ENCODE measurements at places on chromosomes 7 and 10. TPM values are rescaled to one million over a fixed set of nuclear protein-coding genes. Genes with fewer than 3 reads are reported as not detected.

The MBLAC1 gene
- total RNA-seq = 5.7 TPM

The DNAH11 gene
- 0.91 TPM for total RNA-seq

GRCh38 chr10:132425029-132425756, 28.2 kb downstream of the PWWP2B start:
- no peaks in the 10 kb centered on the region for H3K27me3 ChIP-seq
- no peak overlapping the region for H3K4me3 ChIP-seq
- peaks cover 36% of the 10 kb centered on the region for H3K4me1 ChIP-seq
- H3K27ac ChIP-seq = no peak overlapping the region

The ZNF775 gene
- 7.7 TPM for total RNA-seq

The VWC2 gene
- total RNA-seq = not detected

GRCh38 chr10:74437822-74438221, 286.8 kb downstream of the ADK start:
- no peaks in the 10 kb centered on the region for H3K27me3 ChIP-seq
- DNase-seq = no peak
- peaks cover 13% of the 10 kb centered on the region for H3K36me3 ChIP-seq
- H3K4me1 ChIP-seq = peaks cover 3% of the 10 kb centered on the region

The TMEM140 gene
- 12.7 TPM for total RNA-seq

GRCh38 chr10:95431900-95432342, 129.2 kb downstream of the SORBS1 start:
- peaks cover 7% of the 10 kb centered on the region for H3K27me3 ChIP-seq
- no peak overlapping the region for H3K27ac ChIP-seq
- H3K4me1 ChIP-seq = no peaks in the 10 kb centered on the region

- no peak overlapping the region for H3K4me3 ChIP-seq
- no peaks in the 10 kb centered on the region for H3K27me3 ChIP-seq
Observed at GRCh38 chr10:66934711-66935110, 8.9 kb downstream of the LRRTM3 start.

The CYP2C19 gene
- not detected for total RNA-seq

The ANKRD30A gene
- total RNA-seq = not detected

GRCh38 chr10:70744617-70745143, 40.5 kb downstream of the TBATA start:
- peaks cover 2% of the 10 kb centered on the region for H3K27me3 ChIP-seq
- H3K27ac ChIP-seq = peak overlapping the region; percentile 53

GRCh38 chr7:102912742-102913141, at the start of gene LRRC17:
Gene LRRC17 (plus strand): TSS chr7:102913000. CDS start chr7:102933914, 20,914 bp downstream.
- no peak for DNase-seq
- H3K36me3 ChIP-seq = no peaks in the 10 kb centered on the region
- no peaks in the 10 kb centered on the region for H3K27me3 ChIP-seq

DNA sequence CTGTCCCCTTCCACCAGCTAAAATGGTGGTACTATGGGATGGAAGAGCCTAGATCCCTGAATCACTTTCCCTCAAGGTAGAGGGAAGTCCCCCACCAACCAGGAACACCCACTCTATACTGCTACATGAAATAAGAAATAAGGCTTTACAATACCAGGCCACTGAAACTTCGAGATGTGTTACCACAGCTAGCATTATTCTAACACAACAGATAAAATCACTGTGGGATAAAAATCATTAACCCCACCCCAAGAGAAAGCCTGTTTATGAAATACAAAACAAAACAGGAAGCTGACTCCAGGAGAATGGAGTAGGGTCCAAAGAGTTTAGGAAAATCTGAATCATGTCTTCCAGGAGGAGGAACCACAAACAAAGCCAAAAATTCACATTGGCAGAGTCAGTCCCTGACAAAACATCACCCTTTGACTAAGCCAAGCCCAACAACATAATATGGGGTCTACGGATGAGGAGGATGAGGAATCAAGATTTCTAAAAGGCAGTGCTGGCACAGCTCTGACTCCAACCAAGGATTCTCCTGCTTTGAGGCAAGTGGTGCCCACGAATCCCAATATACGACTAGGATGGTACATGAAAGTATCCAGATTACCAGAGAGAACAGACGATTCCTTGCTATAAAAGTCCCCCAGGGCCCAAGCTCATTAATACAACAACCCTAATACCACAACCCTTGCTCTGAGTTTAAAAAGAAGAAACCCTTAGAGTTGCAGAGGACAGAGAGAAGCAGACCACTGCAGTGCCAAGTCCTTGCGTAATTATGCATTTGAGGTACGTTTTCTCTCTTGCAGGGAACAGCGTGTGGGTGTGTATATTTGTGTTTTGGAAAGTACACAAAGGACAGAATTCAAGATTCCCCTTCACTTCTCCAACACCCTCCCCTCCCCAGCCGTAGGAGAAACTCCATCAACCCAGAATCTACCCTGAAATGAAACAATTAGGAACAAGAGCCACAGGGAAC, 23.7 kb downstream of the XPNPEP1 start:
- H3K27ac ChIP-seq = peak overlapping the region; percentile 48
- H3K4me3 ChIP-seq = no peak overlapping the region
- peaks cover 72% of the 10 kb centered on the region for H3K36me3 ChIP-seq
- H3K4me1 ChIP-seq = peaks cover 55% of the 10 kb centered on the region
- no peaks in the 10 kb centered on the region for H3K27me3 ChIP-seq

The FEZF1 gene
- total RNA-seq = not detected

DNA sequence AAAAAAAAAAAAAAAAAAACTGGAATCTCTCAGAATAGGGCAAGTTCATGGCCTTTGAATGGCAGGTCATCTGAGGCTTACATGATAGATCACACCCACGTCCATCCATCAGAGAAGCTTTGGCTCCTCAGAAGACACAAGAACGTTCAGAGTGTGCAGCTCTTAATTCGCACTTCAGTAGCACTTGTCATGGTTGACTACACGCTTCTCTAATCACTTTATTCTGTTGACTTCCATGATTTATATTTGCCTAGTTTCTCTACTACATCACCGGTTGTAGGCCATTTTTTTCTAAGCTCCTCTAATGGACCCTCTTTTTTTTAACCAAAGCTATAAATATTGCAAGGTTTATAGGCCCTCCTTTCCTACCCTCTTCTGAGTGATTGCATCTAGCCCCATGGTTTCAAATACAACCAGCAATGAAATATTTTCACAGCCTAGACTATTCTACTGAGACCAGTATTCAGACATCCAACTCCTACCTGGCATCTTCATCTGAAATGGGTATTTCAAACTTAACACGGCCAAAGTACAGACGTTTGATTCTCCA, 305.4 kb upstream of the CELF2 start:
- H3K27ac ChIP-seq = no peak overlapping the region
- H3K4me3 ChIP-seq = no peak overlapping the region
- H3K36me3 ChIP-seq = no peaks in the 10 kb centered on the region
- DNase-seq = no peak

The FFAR4 gene
- total RNA-seq = not detected

- H3K27ac ChIP-seq = no peak overlapping the region
- H3K36me3 ChIP-seq = no peaks in the 10 kb centered on the region
- no peaks in the 10 kb centered on the region for H3K4me1 ChIP-seq
Observed at GRCh38 chr10:115117301-115117700, 24.1 kb downstream of the ATRNL1 start.

GRCh38 chr7:51471210-51471980, 154.8 kb upstream of the COBL start:
- H3K27ac ChIP-seq = no peak overlapping the region
- H3K36me3 ChIP-seq = no peaks in the 10 kb centered on the region
- H3K4me3 ChIP-seq = peak overlapping the region; percentile 47
- peaks cover 34% of the 10 kb centered on the region for H3K4me1 ChIP-seq

The TASOR2 gene
- total RNA-seq = 54.3 TPM

The C10orf105 gene
- 1.1 TPM for total RNA-seq

DNA sequence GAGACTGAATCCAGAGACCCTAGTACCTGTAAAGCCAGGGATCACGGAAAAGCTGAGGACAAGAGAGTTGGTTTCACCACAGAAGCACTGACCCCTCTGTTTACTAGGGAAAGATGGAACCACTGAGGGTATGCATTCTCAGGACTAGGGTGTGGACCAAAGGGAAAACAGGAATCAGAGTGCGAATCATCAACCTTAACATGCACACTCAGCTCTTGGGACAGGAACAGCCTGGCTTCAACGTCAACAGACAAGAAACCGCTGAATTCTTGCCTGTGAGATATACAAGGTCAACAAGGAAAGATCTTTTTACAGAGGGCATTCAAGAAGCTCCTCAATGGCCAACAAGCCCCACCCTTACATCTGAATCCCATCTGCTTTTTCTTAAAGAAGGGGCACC, 14.9 kb downstream of the TNRC18 start:
- no peak overlapping the region for H3K4me3 ChIP-seq
- H3K27ac ChIP-seq = no peak overlapping the region
- peaks cover 22% of the 10 kb centered on the region for H3K27me3 ChIP-seq
- H3K36me3 ChIP-seq = no peaks in the 10 kb centered on the region

GRCh38 chr10:22637491-22637890, 76.9 kb downstream of the PIP4K2A start:
- H3K36me3 ChIP-seq = peaks cover 61% of the 10 kb centered on the region
- H3K27ac ChIP-seq = peak overlapping the region; percentile 2
- no peaks in the 10 kb centered on the region for H3K27me3 ChIP-seq
- H3K4me3 ChIP-seq = no peak overlapping the region
- DNase-seq = no peak

- DNase-seq = no peak
- no peak overlapping the region for H3K4me3 ChIP-seq
- no peaks in the 10 kb centered on the region for H3K36me3 ChIP-seq
Observed at GRCh38 chr7:103810112-103810744, 179.2 kb downstream of the RELN start.

GRCh38 chr7:20892776-20893175, 106.1 kb upstream of the SP8 start:
- no peak overlapping the region for H3K4me3 ChIP-seq
- no peak overlapping the region for H3K27ac ChIP-seq
- no peaks in the 10 kb centered on the region for H3K4me1 ChIP-seq
- no peak for DNase-seq
- no peaks in the 10 kb centered on the region for H3K36me3 ChIP-seq

DNA sequence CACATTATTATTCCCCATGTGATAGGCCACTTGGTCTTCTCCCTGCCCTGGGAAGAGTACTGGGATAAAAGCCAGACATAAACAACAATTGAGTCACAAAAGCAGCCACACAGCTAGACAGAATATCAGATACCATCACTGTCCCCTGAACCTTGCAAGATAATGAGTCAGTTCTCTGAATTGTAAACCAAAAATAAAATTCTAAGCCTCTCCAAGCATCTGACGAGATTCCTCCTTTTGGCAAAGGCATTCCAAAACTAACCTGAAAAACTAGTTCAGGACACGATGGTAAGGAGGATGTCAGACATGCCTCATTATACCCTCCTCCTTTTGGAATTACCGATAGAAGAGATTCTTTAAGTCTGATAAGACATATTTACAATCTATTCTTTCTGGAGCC, 450.7 kb downstream of the HTR7 start:
- H3K36me3 ChIP-seq = no peaks in the 10 kb centered on the region
- H3K4me3 ChIP-seq = no peak overlapping the region
- H3K4me1 ChIP-seq = no peaks in the 10 kb centered on the region

The ENKUR gene
- total RNA-seq = not detected

The CLEC2L gene
- total RNA-seq = not detected

DNA sequence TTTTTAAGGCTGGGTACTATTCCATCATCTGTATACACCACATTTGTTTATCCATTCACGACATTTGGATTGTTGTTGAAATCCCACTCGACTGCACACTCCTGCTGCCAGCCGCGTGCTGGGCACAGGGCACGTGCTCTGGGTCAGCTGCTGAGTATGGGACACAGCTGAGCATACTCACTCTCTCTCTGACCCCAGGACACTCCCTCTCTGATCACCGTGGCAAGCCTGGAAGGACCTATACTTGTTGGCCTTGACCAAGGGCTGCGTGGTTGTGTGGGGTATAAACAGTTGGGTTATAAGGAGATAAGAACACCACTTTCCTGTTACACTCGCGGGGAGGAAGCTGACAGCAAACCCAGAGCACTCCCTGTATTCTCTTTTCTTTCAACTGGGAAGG, 153.0 kb upstream of the RHEB start:
- H3K4me1 ChIP-seq = peaks cover 3% of the 10 kb centered on the region
- no peak overlapping the region for H3K27ac ChIP-seq
- H3K27me3 ChIP-seq = no peaks in the 10 kb centered on the region

DNA sequence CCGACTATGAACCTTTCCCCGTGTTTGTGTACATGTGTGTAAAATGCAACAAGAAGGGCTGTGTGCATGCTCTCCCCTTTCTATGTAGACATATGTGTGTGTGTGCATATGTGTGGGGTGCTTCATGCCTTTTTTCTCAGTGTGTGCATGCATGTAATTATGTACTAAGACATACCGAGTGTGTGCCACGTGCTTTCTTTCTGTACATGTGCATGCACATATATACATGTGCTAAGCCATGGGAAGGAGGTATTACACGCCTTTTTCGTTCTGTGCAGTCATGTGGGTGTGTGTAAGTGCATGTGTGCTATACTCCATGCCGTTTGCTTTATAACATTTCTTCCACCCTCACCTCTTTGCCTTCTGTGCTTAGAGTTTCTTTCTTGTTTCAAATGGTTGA, 544.3 kb downstream of the TNS3 start:
- no peaks in the 10 kb centered on the region for H3K27me3 ChIP-seq
- H3K4me1 ChIP-seq = no peaks in the 10 kb centered on the region
- H3K27ac ChIP-seq = no peak overlapping the region
- H3K4me3 ChIP-seq = no peak overlapping the region

GRCh38 chr10:60044242-60044641, 137.9 kb upstream of the CCDC6 start:
- H3K4me3 ChIP-seq = no peak overlapping the region
- H3K36me3 ChIP-seq = no peaks in the 10 kb centered on the region
- H3K27ac ChIP-seq = no peak overlapping the region
- H3K4me1 ChIP-seq = no peaks in the 10 kb centered on the region
- peaks cover 2% of the 10 kb centered on the region for H3K27me3 ChIP-seq

The ADRB1 gene
- 0.45 TPM for total RNA-seq

The KIFBP gene
- 13.7 TPM for total RNA-seq

The CYP2E1 gene
- total RNA-seq = 0.13 TPM

- no peaks in the 10 kb centered on the region for H3K27me3 ChIP-seq
- H3K27ac ChIP-seq = no peak overlapping the region
- peaks cover 11% of the 10 kb centered on the region for H3K4me1 ChIP-seq
- peaks cover 2% of the 10 kb centered on the region for H3K36me3 ChIP-seq
- DNase-seq = no peak
Observed at GRCh38 chr7:39582536-39582935, 16.3 kb downstream of the YAE1 start.

The ZNF488 gene
- not detected for total RNA-seq

- H3K36me3 ChIP-seq = no peaks in the 10 kb centered on the region
- H3K27ac ChIP-seq = no peak overlapping the region
- no peaks in the 10 kb centered on the region for H3K27me3 ChIP-seq
- H3K4me1 ChIP-seq = peaks cover 2% of the 10 kb centered on the region
Observed at GRCh38 chr10:124997306-124997705, 55.4 kb downstream of the ZRANB1 start.

The PTPN12 gene
- 16.2 TPM for total RNA-seq

GRCh38 chr10:51272555-51272954, 198.3 kb downstream of the PRKG1 start:
- H3K36me3 ChIP-seq = no peaks in the 10 kb centered on the region
- no peaks in the 10 kb centered on the region for H3K27me3 ChIP-seq
- DNase-seq = no peak
- H3K4me3 ChIP-seq = no peak overlapping the region

The PILRA gene
- 11.5 TPM for total RNA-seq

DNA sequence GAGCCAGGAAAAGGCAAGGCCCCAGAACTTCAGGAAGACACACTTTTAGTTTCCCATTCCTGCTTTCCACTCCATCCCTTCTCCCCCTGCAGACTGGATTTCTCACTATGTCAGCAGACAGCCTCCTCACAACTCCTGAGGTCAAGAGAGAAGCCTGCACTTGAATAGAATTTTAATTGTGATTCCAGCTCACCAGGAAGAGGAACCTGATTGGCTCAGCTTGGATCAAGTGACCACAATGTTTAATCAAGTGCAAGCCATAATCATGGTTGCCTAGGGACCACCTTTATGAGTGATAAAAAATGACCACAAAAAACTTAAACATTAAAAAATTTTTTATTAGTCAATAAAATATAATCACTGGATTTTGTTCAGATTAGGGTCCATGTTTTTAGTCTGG, 244.7 kb upstream of the RHOBTB1 start:
- DNase-seq = no peak
- H3K36me3 ChIP-seq = no peaks in the 10 kb centered on the region
- H3K4me3 ChIP-seq = no peak overlapping the region
- H3K27ac ChIP-seq = no peak overlapping the region
- H3K27me3 ChIP-seq = no peaks in the 10 kb centered on the region

Measured in activated CD8-positive, alpha-beta T cell treated with anti-CD3 and anti-CD28 coated beads, Interleukin-2, amount 10 ng/mL, durations not matched to agents 7 days and 5 days (primary cell).